Activated CD4-positive, alpha-beta T cell treated with anti-CD3 and anti-CD28 coated beads, Interleukin-2, amount 50 U/mL, for 48 hours (primary cell): ENCODE measurements at places on chromosomes 7 and 10.

DNA sequence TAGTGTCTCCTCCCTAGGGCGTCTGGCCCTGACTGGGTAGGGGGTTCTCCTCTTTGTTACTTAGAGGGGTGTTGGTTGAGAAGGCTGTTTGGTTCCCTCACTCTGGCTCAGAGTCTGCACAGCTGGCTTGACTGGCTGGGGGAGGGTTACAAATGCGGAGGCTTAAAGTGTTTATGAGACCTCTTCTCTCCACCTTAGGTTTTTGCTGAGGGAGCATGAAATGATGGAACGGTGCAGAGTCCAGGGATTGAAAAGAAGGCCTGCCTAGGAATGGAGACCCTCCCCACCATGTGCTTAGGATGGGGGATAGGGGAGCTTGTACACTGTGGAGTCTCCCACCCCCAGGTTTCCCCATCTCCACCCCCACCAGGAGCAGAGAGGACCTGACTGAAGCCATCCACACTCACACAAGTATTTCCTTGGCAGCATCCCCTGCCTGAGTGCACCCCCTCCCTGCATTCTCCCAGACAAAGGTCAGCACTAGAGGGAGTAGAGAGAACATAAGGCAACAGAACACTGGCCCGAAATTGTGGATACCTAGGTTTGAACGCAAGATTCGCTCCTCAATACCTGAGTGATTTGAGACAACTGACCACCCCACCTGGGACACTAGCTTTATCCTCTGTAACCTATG is 1.7 kb upstream of the LDB1 start:
- no peak for DNase-seq

DNA sequence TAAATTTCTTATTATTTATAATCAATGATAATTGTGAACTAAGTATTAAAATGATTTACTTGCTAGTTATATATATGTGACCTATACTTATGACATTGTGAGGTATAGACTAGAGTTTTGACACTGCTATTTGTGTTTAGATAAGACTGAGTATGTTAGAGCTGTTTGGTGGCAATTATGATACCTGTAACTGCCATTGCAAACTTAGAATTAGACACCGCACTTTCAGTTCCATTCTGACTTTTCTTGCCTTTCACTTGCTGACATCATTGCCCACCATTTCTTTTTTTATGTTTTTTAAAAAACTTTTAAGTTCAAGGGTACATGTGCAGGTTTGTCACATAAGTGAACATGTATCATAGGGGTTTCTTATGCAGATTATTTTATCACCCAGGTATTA is 214.5 kb downstream of the MBL2 start:
- DNase-seq, result no peak

DNA sequence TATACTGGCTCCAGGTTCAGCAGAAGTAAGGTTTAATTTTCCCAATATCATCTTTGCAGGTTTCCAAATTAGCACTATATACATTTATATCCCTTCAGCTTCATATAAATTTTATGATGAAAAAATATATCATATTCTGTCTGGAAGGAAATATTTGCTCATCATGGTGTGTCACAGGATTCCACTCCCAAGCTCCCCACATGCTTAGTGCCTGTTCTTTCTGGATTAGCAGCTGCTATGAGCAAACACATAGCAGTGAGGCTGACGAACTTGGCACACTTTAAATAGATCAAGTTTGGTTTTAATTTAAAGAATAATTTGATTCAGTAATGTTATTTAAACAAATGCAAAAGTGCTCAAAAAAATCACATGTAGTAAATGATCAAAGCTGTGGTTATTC is 251.9 kb downstream of the AGMO start:
- DNase-seq, result no peak

DNA sequence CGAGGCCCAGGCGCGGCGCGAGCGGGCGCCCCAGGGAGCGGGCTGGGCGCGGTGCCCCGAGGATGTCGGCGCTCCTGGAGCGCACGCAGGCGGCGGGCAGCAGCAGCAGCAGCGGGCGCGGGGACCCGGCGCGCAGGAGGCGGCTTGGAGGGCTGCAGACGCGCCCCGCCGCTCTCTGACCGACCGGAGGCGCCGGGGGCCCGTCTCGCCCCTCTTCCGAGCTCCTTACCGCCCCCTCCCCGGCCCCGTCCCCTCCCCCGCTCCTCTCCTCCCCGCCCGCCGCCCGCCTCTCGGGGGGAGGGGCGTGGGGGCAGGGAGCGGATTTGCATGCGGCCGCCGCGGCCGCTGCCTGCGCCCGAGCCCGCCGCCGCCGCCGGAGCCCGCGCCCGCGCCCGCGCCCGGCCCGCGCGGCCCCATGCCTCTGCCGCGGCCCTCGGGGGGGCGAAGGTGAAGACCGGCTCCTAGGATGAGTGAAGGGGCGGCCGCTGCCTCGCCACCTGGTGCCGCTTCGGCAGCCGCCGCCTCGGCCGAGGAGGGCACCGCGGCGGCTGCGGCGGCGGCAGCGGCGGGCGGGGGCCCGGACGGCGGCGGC is at the start of gene NRG3:
Gene NRG3 (plus strand): TSS at position 320 of the 592 bp plus-strand sequence.
- DNase-seq, result no peak

DNA sequence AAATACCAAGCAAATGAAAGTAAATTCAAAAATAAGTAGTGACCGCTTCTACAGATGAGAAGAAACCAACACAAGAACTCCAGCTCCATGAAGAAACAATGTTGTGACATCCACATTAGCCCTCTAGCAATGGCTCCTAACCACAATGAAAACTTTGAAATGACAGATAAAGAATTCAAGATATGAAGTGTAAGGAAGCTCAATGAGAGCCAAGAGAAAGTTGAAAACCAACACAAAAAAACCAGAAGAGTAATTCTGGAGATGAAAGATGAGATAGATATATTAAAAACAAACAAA is 68.2 kb upstream of the DDC start:
- no peak for DNase-seq

GRCh38 chr7:33534833-33535232 is 370.5 kb upstream of the BMPER start:
- no peak for DNase-seq

- DNase-seq, result no peak
Measured at GRCh38 chr7:159227433-159227832, 82.8 kb upstream of the VIPR2 start.

GRCh38 chr10:129335942-129336341 is 131.1 kb upstream of the MGMT start:
- DNase-seq, result no peak

DNA sequence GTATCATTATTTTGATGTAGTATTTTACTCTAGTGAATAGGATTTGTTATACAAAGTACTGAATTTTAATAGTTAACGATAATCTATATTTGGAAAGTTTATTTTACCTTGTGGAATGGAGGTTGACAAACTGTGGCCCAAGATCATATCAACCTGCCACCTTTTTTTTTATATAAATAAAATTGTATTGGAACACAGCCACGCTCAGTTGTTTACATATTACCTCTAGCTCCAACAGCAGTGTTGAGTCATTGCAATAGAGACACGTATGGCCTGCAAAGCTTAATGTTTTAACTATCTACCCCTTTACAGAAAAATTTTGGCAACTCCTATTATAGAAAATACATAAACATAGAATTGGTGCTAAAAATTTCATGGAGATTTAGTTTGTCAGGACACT is 239.3 kb downstream of the THSD7A start:
- DNase-seq, result no peak

- DNase-seq, result no peak
Measured at GRCh38 chr10:5965266-5965665, 12.1 kb downstream of the IL15RA start.

DNA sequence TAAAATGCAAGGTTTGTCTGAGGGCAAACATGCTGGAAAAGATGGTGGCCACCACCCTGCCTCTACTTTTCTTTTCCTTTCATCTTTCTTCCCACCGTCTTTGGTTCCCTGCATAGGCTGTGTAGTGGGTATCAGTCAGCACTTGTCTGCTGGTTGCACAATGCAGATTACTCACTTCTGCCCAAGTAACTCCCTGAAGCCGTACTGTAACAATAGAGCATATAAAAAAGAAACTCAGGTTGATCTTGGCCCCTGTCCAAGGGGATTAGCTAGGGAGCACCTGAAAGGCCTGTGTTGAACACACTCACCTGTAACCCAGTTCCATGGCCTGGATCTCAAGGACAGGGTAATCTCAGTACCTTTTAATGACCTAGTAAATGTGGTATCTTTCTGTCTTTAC is 533.0 kb upstream of the GALNT17 start:
- no peak for DNase-seq

GRCh38 chr10:4334015-4334414 is 492.0 kb upstream of the AKR1E2 start:
- no peak for DNase-seq

DNA sequence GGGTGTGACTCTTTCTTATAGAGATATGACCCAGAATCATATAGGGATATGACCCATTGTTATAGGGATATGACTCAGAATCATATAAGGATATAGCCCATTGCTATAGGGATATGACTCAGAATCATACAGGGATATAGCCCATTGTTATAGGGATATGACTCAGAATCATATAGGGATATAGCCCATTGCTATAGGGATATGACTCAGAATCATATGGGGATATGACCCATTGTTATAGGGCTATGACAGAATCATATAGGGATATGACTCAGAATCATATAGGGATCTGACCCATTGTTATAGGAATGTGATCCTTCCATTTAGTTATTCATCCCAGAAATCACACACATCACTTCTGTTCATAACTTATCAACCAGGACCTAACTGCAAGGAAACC is 312.2 kb upstream of the ADARB2 start:
- no peak for DNase-seq

- no peak for DNase-seq
Measured at GRCh38 chr10:84654671-84655070, 326.3 kb downstream of the CCSER2 start.

GRCh38 chr10:22853906-22854447 is 73.9 kb upstream of the ARMC3 start:
- no peak for DNase-seq

DNA sequence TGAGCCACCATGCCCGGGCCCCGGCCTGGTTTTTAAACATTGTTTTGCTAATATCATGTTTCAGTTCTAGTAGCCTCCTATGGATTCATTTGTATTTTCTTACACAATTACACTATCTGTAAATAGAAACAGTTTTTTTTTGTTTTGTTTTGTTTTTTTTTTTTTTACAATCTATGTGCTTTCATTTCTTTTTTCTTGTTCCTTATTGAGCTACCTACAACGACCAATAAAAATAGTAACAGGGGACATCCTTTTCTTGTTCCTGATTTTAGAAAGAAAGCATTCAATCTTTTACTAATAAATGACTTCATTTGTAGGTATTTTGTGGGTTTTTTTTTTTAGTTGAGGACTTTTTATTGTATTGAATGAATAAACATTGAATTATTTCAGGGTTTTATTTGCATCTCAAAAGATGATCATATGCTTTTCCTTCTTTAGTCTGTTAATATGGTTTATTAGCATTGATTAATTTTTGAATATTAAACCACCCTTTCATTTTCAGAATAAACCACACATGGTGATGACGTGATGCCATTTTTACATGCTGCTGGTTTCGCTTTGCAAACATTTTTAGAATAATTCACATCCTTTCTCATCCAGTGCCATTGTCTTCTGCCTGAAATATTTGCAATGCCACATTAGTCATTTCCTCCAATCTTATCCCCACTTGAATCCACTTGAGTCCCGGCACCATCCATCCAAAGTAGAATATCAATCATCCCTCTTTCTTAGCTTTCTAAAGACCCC is 18.1 kb upstream of the AKR1E2 start:
- DNase-seq, result no peak

- peak; percentile 72 for DNase-seq
Measured at GRCh38 chr7:107742678-107743566, 1.0 kb upstream of the CBLL1 start.

- no peak for DNase-seq
Measured at GRCh38 chr10:8150401-8150905, 96.0 kb downstream of the GATA3 start.

- DNase-seq, result no peak
Measured at GRCh38 chr7:131636092-131636491, 79.7 kb upstream of the PODXL start.

DNA sequence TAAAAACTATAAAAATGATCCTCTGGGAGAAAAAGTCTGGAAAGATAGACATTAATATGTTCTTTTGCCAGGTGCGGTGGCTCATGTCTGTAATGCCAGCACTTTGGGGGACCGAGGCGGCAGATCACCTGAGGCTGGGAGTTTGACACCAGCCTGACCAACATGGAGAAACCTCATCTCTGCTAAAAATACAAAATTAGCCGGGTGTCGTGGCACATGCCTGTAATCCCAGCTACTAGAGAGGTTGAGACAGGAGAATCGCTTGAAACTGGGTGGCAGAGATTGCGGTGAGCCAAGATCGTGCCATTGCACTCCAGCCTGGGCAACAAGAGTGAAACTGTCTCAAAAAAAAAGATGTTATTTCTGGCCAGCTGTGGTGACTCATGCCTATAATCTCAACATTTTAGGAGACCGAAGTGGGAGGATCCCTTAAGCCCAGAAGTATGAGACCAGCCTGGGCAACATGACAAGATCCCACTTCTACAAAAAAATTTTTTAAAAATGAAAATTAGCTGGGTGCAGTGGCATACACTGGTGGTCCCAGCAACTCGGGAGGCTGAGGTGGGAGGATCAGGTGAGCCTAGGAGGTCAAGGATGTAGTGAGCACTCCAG is 101.9 kb upstream of the LRRN3 start:
- no peak for DNase-seq
